GM19239 (cell line): ENCODE measurements at places on chromosomes 13 and 19.

- DNase-seq: no peak
Observed at GRCh38 chr19:46840498-46840942, 10.1 kb downstream of the AP2S1 start.

DNA sequence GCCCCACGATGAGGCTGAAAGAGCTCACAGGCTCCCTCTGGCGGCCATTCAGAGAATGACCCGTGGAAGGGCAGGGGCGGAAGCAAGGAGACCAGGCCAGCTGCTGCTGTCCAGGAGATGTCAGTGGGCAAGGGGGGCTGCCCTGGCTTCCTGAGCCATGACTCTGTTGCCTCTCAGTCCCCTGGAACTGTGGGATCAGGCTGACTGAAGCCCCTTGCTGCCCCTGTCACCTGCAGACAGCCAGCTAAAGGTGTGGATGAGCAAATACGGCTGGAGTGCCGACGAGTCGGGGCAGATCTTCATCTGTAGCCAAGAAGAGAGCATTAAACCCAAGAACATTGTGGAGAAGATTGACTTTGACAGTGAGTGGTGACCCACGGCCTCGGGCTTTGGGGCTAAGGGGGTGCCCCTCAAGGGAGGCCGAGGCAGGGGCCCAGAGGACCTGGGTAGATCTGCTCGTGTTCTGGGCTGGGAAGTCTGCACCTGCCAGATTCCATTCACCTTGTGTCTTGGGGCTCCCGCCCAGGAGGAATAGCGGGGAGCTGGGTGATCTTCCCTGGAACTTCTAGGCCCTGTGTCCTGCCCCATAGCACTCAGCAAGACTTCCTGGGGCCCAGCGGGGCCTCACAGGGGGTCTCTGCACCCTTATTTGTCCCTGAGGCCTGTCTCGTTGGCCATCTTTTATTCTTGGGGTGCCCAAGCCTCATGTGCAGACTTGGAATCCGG is 12.5 kb upstream of the ACTN4 start:
- peak; percentile 69 for DNase-seq

DNA sequence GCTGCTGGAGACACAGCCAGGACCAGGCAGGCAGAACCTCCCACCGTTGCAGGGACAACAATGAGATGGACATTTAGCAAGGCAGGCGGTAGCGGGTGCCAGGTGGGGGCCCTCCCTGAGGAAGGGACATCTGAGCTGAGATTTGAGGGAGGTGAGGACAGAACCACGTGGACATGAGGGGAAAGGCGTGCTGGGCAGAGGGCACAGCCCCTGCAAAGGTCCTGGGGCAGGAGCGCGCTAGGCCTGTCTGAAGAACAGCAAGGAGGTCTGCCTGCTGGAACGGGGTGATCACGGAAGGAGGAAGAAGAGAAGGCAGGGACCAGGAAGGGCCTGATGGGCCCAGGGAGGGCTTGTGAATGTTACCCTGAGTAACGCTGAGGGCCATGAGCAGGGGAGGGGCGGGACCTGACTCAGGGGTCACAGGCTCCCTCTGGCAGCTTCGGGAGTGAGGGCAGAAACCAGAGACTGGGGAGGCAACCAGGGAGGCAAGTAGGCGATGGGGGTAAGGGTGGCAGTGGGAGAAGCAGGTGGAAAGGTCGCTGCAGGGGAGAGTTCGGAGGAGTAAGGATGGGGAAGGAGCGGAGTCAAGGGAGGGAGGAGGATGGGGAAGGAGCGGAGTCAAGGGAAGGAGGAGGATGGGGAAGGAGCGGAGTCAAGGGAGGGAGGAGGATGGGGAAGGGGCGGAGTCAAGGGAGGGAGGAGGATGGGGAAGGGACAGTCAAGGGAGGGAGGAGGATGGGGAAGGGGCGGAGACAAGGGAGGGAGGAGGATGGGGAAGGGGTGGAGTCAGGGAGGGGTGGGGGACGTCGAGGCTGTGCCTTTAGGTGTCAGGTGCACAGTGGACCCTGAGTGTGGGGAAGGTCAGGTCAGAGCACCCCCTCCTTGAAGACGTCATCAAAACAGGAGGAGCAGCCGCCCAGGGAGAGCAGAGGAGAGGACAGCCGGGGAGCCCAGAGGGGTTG is 15.7 kb upstream of the B3GNT3 start:
- DNase-seq: no peak

DNA sequence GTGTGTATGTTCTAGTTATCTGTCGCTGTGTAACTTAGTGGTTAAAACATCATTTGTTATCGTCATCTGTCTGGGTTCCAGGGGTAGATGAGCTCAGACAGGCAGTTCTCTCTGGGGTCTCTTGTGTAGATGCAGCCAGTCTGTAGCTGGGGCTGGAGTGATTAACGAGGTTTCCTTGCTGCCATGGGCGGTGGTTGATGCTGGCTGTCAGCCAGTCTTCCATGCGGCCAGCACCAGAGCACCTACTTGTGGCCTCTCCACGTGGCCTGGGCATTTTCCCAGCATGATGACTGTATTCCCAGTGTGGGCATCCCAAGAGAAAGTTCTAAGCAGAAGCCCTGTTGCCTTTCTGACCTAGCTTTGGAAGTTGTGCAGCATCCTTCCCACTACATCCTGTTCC is 10.7 kb downstream of the ERCC5 start:
- DNase-seq: no peak

DNA sequence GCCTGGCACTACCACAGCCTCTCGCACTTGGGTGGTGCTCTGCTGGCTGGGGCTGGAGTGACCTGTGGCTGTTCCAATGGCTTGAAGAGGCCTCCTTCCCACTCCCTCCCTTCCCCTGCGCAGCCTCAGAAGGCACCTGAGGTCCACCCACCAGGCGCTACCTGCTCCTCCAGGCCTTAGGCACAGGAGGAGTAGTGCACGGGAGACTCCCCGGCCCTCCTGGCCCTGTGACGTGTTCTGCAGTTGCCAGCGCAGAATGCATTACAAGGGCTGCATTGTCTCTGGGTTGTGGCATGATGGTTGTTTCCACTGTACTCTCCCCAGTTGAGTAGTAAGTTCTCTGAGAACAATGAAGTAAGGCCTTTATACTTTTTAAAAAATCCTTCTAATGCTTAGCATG is 128.6 kb downstream of the TEX29 start:
- no peak for DNase-seq

DNA sequence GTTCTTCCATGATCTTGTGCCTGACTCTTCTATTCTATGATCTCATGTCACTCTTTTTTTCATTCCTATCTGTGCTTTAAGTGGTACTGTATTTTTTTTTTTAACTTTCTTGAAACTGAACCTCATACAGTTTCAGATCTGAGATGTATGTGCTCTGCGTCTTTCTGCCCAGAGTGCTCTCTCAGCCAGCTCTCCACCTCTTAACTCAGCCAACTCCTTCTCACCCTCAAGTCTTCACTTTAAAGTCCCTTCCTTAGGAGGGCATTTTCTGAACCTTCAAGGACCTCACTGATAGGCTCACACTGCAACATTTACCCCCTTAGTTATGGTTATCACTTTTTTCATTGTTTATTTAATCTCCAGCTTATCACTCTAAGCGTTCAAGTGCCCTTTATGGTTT is 158.7 kb downstream of the IRS2 start:
- DNase-seq: no peak

DNA sequence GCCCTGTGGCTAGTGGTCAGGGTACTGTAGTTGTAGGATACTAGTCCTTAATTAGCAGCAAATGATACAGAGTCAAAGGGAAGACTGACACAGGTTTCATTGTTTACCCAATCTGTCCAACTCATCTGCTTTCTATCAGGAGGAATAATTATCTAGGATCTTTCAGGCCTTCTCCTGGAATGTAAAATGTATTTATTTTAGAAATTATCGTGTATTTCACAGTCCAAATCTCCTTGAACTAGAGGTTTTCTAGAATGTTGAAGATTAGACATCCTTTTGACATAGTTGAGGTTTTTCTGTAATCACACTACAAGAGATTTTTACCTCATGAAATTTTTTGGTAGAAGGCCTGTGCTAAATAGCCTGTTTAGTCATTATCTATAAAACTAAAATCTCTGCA is 1694.8 kb upstream of the PCDH20 start:
- no peak for DNase-seq

- no peak for DNase-seq
Observed at GRCh38 chr19:33440682-33441081, 67.2 kb downstream of the CEBPG start.

DNA sequence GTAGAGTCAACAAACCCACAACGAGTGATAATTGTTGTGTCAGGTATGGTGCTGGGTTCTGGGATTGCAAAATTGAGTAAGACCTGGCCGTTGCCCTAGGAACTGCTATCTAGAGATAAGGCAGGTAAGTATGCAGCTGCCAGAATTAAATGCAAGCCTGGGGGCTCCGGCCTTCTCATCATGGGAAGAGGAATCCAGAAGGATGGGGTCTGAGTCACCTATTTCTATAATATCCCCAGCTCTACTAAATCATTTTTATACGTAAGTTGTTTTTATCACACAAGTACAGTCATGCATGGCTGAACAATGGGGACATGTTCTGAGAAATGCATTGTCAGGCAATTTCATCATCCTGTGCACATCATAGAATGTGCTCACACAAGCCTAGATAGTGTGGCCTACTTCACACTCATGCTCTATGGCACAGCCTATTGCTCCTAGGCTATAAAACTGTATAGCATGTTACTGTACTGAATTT is 203.0 kb downstream of the KLF5 start:
- no peak for DNase-seq

- peak; percentile 1 for DNase-seq
Observed at GRCh38 chr13:78241278-78241919, 322.8 kb upstream of the EDNRB start.

GRCh38 chr13:107104631-107105030 is 536.7 kb upstream of the ARGLU1 start:
- no peak for DNase-seq

DNA sequence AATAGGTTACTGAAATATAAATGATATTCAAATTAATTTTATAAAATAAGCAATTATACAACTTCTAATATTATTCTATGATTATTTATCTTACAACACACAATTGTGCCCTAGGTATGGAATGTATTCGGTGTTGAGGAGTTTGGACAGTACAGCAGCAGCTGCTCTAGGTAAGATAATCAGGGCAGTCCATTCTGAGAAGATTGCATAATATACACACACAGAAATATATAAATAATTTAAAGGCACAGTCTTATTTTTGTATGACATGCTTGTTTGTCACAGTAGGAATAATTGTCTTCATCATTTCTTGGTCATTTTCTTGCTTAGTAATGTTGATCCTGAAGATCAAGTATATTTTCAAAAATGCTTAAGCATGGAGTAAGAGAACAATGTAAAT is 849.4 kb upstream of the MIR17HG start:
- no peak for DNase-seq

DNA sequence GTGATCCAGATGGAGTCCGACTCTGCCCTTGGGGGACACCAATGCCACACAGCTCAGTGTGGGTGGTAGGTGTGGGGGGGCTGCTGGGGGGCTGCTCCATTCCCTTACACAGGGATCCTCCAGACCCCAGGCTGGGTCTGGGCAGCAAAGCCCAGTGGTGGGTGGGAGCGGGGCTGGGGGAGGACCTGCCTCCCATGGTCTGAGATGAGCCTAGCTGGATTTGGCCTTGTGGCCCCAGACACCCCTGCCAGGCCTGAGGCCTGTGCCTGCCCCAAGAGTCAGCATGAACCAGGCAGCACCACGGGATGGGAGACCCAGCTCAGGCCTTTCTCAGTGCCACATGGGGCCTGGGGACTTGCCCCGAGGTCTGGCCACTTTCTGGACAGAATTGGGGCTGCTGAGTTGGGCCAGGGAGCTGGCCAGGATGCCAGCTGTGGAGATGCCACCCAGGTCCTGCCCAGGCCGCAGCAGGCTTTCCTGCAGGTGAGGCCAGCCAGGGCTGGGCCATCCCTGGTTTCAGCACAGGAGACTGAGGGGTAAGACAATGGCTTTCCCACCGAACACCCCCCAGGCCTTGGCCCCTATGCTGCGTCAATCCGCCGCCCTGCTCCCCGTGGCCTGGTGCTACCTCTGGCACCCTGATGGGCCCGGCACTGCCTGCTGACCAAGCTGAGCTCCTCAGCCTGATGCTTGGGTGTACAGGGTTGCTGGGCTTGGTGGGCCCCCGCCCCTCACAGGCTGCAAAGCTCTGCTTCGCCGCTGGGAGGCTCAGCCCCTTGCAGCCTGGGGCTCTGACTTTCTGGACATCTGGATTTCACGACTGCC is 24.2 kb downstream of the CEBPG start:
- DNase-seq: no peak

DNA sequence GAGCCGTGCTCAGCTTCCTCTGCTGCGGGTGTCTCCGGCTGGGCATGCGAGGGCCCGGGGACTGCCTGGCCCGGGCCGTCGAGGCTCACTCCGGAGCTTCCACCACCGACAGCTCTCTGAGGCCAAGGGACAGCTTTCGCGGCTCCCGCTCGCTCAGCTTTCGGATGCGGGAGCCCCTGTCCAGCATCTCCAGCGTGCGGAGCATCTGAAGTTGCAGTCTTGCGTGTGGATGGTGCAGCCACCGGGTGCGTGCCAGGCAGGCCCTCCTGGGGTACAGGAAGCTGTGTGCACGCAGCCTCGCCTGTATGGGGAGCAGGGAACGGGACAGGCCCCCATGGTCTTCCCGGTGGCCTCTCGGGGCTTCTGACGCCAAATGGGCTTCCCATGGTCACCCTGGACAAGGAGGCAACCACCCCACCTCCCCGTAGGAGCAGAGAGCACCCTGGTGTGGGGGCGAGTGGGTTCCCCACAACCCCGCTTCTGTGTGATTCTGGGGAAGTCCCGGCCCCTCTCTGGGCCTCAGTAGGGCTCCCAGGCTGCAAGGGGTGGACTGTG is 1.2 kb downstream of the S1PR4 start:
- DNase-seq: no peak

DNA sequence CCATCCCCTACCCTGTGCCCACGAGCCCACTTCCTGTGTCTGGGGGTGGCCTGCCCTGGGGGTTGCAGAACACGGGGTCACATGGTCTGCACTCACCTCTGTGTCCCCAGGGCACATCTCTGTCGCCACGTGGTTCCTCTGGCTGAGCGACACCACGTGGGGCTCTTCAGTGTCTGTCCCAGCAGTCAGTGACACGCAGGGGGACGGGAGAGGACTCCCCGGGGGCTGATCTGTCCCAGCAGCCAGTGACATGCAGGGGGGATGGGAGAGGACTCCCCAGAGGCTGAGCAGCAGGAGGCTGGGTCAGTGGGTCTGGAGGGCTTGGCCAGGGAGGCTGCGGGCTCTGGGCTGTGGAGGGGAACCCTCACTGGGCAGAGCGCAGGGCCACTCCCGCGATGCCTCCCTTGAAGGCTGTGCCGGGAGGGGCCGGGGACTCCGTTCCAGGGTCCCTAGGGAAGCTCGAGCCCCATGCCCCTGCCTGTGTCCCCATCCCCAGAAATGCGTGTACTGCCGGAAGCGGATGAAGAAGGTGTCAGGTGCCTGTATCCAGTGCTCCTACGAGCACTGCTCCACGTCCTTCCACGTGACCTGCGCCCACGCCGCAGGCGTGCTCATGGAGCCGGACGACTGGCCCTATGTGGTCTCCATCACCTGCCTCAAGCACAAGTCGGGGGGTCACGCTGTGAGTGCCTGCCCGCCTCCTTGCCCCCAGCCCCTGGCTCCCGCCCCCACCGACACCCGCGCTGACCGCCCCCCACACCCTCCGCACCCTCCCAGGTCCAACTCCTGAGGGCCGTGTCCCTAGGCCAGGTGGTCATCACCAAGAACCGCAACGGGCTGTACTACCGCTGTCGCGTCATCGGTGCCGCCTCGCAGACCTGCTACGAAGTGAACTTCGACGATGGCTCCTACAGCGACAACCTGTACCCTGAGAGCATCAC is 174.8 kb downstream of the KDM4B start:
- peak; percentile 69 for DNase-seq

- no peak for DNase-seq
Observed at GRCh38 chr13:103388839-103389238, 322.6 kb upstream of the SLC10A2 start.

- DNase-seq: peak; percentile 75
Observed at GRCh38 chr19:48332662-48333466, 7.5 kb downstream of the EMP3 start.
